Stimulated activated CD8-positive, alpha-beta memory T cell treated with anti-CD3 and anti-CD28 coated beads, Interleukin-15, amount 100 ng/mL, for 24 hours (primary cell): ENCODE measurements at places on chromosomes 12 and 14.

GRCh38 chr12:130465626-130466025 lies 127.9 kb downstream of the PIWIL1 start:
- no peak for DNase-seq

DNA sequence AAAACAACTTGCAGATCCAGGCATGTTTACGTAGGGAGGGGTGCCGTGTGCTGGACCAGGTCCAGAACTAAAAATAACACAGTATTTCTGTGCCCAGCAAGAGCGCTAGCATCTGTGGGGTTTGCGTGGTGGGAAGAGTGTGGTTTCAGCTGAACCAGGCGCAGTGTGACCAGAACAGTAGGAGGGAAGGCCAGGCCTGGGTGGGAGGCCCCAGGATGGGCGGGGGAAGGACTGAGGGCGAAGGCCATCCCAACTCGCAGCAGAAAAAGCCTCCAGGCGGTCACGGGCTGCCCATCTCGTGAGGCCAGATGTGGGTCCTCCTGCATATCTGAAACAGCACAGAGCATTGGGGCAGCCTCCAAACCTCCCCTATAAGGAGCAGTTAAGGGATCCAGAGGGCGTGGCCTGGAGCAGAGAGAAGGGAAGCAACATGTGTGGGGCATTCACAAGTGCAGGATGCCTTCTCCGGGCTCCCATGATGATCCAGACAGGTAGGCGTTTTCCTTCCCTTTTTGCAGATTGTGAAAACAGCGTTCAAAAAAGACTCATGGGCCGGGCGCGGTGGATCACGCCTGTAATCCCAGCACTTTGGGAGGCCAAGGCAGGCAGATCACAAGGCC lies 17.8 kb upstream of the CD9 start:
- DNase-seq = no peak

DNA sequence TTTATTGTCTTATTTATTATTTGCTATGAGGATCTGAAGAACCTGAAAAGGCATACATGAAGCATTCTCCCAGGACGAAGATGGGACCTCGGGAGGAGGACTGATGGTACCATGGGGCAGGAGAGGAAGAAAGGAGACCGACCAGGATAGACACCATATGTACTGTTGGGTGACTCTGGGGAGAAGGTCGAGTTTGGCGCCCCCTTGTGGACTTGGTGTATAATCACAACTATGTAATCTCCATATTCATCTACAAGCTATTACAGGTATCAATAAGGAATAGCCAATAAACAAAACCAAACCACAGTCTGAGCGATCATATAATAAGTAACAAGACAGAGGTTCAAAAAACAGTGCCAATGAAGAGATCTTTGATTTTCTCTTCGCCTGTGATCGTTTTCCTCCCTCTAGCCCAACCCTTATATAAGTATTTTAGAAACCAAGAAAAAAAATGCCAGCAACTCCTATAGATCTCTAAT lies 139.1 kb downstream of the SPTSSA start:
- DNase-seq = peak; percentile 45

GRCh38 chr12:94803939-94804338 lies 153.6 kb upstream of the TMCC3 start:
- DNase-seq = no peak
